ENCODE measurements at places on chromosomes 1 and 21.

GRCh38 chr1:48214820-48215219 is 7.7 kb upstream of the SLC5A9 start:
- DNase-seq = no peak

DNA sequence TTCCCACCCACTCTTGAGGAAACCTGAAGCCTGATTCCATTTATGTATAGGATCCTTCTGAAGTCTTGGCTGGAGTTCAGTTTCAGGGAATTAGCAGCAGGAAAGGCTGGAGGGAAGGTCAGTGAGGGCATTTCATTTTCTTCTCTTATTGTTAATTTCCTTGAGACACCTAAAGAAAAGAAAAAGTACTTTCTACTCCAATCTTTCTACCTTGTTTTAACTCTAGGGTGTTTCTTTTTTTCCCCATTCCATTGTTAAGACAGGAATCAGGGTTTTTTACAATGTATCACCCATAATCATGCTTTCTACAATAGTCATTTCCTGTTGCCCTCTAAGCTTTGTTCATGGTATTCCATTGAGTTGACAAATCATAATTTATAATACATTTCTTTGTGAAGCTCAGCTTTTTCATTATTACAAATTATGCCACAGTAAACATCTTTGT is 27.4 kb downstream of the SNRPE start:
- no peak for DNase-seq

GRCh38 chr1:228410015-228410414 is 3.4 kb upstream of the TRIM11 start:
- no peak for DNase-seq

- DNase-seq = no peak
Measured at GRCh38 chr1:200415227-200415626, 5.4 kb upstream of the ZNF281 start.

- no peak for DNase-seq
Measured at GRCh38 chr21:38664841-38665240, 140.9 kb upstream of the ETS2 start.

DNA sequence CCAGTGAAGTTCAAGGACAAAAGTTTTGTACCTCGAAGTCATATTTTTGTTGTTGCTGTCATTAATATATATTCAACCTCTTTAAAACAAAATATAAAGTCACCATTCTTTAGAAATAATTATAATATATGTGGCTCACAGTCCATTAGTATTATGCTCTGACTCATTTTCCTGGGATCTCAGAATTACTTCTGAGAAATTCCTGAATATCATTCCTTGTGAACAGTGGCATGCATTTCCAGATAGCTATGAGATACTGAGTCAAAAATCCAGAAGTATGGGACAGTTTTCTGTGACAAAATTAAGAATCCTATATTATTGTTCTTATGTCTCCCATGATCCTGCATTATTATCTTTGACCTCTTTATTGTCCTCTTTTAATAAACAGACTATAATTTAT is 13.8 kb upstream of the RGS21 start:
- no peak for DNase-seq

DNA sequence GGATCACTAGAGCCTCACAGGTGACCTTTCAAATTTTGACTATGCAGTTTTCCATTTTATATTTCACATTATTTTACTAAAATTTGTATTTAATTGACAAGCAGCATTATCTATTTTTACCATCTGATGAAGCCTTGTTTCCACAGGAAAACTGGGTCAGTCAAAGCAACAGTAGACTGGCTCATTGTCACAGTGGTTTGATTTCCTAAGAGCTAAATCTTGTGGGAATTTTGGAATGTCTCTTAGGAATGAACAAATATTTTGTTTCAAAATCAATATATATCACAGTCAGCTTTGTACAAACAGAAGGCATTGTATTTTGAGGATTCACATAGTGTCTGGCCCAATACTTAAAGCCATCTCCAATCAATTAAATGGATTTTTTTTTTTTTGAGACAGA is 152.6 kb upstream of the RNPC3 start:
- DNase-seq = no peak
